ENCODE measurements at places on chromosomes 4 and X. TPM values are rescaled to one million over a fixed set of nuclear protein-coding genes. Genes with fewer than 3 reads are reported as not detected.

Gene SLC10A3
- 22.1 TPM for total RNA-seq

Gene MSX1
- 9.0 TPM for total RNA-seq

Gene XK
- total RNA-seq, result 0.05 TPM

Gene SRPK3
- total RNA-seq, result 0.05 TPM

Gene MAGEE2
- not detected for total RNA-seq

Gene RNF150
- total RNA-seq, result 0.23 TPM

Gene GATA1
- total RNA-seq, result not detected

Gene MED12
- 85.7 TPM for total RNA-seq

Data from dermis blood vessel endothelial cell (primary cell).